ENCODE measurements at places on chromosomes 16 and 17.

- peak; percentile 97 for DNase-seq
Observed at GRCh38 chr17:17356149-17356930, 53.2 kb downstream of the NT5M start.

DNA sequence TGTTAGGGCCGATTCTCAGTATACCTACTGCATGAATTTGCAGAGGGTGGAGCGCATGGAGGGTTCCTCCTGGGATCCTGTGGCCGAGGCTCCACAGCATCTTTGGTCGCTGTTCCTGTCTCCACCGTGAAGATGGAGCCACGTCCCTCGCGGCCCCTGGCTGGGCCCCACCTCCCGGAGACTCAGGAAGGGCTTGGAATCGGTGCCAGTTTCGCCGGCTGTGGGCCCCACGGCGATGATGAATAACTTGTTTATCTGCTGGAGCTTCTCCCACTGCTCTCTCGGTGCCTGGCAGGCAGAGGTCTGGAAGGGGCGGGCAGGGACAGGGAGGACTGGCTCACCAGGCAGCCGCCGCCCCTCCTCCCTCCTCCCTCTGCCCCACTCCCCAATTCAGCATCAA is 8.1 kb downstream of the SLC5A11 start:
- DNase-seq, result peak; percentile 28

DNA sequence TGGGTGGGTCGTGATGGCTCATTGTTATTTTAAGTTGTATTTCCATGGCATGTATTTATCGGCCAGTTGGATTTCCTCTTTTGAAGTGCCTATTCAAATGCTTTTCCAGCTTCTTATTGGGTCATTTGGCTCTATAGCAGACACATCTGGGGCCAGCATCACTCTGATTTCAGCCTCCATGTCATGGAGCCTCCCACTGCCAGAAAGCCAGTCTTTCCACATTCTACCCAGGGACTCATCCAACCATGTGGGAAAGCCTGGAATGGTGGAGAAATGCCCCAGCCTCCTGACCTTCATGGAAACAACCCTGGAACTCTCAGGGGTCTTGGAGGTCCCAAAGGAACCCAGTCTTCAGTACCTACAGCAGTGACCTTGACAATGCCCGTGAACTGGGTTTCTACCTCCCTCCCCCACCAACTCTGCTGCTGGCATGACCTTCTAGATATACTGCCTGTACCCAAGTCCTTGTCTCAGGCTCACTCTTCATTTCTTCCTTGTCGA is 33.8 kb upstream of the ADGRG1 start:
- DNase-seq, result no peak

DNA sequence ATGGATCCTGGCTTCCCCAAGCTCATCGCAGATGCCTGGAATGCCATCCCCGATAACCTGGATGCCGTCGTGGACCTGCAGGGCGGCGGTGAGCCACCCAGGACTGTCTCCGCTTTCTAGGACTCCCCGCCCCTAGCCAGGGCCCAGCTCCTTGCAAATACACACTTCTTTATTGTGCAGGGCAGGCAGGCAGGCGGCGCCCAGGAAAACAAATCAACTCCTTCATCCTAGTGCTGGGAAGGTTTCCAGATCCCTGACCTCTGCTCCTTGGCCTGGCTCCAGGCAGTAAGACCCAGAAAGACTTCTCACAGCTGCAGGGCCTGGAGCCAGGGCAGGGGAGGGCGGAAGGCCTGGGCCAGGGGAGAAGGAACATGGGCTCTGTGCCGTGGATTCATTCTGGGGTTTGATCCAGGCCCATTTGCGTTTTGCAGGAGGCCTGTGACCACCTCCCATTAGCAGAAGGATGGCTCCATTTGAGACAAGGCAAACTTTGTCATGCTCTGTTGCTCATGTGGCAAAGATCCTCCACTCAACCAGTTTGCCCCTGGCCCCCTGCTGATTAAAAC is 6.0 kb upstream of the LPCAT2 start:
- peak; percentile 24 for DNase-seq

DNA sequence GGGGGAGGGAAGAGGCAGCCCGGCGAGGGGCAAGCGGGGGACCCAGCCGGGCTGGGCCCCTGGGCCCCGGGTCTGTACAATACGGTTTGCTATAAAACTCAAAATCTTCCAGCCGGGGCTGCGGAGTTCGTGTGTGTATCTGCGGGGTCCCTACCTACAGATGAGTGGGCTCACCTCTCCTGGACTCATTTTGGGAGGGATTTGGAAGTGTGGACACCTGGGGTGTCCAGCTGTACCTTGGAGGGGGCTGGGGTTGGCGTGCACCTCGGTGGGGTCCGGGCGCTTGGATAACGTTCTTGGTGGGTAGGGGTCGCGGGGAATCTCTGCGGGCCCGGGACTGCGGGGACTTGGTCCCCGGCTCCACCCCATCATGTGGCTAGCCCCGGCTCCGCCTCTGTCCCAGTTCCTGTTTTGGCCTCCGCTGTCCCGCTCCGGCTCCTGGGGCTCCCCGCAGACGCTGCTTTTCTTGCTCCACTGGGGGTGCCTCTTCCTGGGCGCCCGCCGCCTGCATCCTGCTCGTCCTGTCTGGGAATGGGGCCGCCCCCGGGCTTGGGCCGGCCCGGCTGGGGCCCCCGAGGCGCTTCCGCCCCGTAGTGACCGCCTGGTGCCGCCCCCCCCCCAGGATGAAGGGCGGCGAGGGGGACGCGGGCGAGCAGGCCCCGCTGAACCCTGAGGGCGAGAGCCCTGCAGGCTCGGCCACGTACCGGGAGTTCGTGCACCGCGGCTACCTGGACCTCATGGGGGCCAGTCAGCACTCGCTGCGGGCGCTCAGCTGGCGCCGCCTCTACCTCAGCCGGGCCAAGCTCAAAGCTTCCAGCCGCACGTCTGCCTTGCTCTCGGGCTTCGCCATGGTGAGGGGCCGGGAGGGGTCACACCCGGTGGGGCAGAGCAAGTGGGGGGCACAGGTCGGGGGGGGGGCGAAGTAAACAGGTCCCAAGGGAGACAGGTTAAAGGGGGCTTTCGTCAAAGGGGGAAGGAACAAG is at the start of gene ORAI3:
ORAI3 (plus strand) TSS at position 402 of the 983 bp plus-strand sequence; CDS start at position 624, 222 bp downstream.
- peak; percentile 28 for DNase-seq

DNA sequence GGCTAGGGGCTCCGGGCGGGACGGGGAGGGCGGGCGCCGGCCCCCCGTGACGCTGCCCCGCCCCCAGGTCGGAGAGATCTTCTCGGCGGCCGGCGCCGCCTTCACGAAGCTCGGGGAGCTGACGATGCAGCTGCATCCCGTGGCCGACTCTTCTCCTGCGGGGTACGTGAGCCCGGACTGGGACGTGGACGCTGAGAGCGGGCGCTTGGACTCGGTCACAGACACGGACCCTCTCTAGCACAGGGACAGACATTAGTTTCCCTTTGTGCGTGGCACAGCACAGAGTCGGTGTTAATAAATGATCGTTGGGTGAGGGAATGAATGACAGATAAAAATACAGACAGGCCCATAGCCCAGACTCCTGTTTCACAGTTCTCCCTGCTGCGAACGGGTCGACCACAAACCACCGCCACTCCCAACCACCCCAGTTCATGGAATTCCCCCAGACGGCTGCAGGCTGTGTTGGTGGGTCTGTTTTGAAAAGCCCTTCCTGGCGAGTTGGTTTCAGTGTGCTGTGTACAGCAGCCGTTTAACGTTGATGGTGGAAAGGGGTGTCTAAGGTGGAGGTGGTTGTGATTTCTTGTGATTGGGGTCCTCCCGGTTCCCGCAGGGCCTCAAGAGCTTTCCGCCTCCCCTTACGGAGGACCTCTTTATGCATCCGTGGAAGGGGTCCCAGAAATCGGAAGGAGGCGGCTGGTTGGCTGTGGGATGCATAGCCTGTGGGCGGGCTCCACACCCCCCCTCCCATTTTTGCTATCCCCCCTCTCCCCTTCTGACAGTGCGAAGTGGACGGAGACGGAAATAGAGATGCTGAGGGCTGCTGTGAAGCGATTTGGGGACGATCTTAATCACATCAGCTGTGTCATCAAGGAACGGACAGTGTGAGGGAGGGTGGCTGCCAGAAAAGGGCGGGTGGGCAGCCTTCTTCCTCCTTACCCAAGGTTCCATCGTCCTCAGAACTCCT is 2.9 kb downstream of the RNASEK start:
- DNase-seq, result peak; percentile 63

DNA sequence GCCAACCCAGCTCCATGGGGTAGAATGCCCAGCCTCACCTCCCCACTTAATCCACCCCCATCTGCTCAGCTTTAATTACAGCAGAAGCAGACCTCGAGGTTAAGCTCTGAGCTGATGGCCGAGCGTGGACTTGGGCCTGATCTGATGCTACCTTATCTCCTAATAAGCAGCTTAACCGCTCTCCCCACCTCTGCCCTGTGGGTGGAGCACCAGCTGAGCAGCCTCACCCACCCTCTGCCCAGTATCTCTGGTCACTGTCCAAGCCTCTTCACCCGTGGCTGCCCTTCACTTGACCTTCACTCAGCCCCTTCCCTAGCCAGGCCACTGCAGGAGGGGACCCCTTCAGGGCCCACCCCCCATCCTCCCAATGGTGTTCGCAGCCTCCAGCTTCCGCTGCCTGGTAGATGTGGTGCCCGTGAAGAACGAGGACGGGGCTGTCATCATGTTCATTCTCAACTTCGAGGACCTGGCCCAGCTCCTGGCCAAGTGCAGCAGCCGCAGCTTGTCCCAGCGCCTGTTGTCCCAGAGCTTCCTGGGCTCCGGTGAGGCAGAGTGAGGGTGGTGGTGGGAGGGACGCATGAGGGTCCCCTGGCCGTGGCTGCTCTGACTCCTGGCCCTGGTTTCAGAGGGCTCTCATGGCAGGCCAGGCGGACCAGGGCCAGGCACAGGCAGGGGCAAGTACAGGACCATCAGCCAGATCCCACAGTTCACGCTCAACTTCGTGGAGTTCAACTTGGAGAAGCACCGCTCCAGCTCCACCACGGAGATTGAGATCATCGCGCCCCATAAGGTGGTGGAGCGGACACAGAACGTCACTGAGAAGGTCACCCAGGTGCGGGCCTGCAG is 6.8 kb downstream of the KCNH6 start:
- DNase-seq, result peak; percentile 98

GRCh38 chr17:72997559-72997958 is 94.9 kb downstream of the SLC39A11 start:
- no peak for DNase-seq

DNA sequence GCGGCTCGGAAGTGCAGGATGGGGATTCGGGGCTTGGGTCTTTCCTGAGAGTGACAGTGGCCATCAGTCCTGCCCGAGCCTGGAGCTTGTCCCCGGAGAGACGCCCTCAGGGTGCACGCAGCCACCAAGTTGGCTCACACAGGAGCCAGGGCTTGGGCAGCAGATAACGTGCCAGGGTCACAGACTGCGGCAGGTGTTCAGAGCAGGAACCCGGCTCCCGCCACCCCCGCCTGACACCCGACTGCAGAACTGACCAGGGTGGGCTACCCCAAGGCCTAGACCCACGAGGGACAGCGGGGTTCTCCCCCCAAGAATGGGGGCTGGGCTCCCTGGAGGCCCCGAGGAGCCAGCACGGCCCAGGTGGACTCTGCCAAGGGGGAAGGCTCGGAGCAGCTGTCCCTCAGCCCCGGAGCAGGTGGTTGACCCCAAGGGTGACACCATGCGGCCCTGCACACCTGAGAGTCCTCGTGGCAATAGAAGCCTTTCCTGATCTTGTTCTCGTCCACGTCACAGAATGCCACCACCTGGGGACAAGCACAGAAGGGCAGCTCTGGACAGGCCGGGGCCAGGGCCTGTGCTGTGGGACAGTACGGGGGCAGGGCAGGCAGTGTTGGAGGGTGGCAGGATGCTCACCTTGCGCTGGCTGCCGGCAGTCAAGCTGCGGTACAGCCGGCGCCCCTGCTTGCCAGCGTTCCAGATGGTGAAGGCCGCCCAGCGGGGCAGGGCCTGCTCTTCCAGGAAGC is 117.1 kb upstream of the ZNF750 start:
- peak; percentile 74 for DNase-seq

- DNase-seq, result no peak
Observed at GRCh38 chr17:45848868-45849535, 4.3 kb downstream of the SPPL2C start.

- no peak for DNase-seq
Observed at GRCh38 chr17:28907709-28908475, 5.0 kb upstream of the DHRS13 start.

DNA sequence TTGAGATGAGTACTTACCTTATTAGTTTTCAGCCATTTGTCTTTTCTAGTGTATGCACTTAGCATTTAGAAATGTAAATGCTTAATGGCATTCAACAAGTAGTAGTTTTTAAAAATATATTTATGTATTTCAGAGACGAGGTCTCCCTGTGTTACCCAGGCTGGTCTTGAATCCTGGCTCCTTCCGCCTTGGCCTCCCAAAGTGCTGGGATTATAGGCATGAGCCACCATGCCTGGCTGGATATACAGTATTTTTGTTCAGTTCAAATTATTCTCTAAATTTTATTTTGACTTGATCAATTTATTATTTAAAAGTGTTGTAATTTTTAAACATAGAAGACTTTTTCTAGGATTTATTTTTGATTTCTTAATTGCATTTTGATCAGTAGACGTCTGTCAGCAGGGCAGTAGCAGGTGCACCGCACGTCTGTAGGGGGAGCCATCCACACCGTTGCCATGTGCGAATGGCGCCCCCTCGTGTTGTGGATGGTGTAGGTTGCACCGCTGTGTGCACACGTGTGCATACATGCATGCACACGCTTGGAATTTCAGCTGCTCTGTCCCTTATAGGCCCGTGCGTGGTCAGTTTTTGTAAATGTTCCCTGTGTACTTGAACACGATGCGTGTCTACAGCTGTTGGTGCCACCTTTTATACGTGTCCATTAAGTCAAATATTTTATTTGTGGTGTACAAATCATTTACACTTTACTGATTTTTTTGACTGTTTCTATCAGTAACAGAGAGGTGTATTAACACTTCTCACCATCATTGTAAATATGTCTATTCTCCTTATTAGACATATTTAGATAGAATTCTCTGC is 30.6 kb downstream of the RPTOR start:
- DNase-seq, result peak; percentile 98

GRCh38 chr17:65099941-65100315 is 37.2 kb upstream of the RGS9 start:
- no peak for DNase-seq

DNA sequence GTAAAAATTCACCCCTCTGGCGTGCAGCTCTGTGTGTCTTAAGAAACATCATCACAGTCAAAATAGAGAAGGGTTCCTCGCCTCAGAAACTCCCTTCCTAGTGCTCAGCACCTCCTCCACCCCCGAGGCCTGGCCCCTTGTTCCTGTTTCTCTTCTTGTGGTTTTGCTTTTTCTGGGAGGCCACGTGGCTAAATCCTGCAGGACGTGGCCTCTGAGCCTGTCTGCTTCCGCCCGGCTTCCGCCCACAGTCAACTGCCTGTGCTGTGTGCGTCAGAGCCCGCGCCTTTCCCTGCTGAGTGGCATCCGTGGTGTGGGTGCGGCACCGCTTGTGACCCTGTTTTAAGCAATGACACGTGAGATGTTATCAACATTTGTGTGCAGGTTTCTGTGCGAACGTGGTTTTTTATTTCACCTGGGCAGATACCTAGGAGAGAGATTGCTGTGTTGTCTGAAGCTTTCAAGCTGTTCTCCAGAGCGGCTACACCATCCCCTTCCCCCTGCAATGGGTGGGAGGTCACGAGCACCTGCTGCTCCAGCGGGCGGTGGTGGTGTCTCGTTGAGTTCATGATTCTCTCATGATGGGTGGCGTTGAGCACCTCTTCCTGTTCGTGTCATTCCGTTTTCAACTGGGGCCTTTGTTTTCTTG is 21.7 kb downstream of the ACSF3 start:
- DNase-seq, result no peak

GRCh38 chr16:85231959-85232358 is 119.7 kb upstream of the CIBAR2 start:
- DNase-seq, result no peak

GRCh38 chr16:1335996-1336395 is 2.6 kb downstream of the BAIAP3 start:
- DNase-seq, result peak; percentile 31

All from NCI-H82 (cell line).